ENCODE measurements at places on chromosomes 1 and 21.

- DNase-seq: peak; percentile 89
Observed at GRCh38 chr1:86757272-86757984, 53.1 kb downstream of the SH3GLB1 start.

DNA sequence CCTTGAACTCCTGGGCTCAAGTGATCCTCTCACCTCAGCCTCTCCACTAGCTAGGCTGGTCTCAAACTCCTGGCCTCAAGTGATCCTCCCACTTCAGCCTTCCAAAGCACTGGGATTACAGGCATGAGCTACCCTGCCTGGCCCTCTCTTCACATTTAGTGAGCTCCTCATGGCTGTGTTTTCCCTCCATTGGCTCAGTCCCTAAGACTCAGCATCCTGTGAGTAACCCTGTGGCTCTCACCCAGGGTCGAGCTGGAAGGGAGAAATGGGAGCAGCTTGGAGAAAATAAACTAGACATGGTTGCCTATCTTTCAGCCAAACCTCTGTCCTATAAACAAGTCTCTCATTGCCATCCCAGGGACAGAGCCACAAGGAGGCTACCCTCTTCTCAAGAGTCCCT, 17.5 kb downstream of the NCF2 start:
- no peak for DNase-seq

- DNase-seq: no peak
Observed at GRCh38 chr1:225464851-225465792, 37.3 kb upstream of the LBR start.

GRCh38 chr1:180533266-180533987, 25.3 kb upstream of the OVAAL start:
- peak; percentile 48 for DNase-seq

DNA sequence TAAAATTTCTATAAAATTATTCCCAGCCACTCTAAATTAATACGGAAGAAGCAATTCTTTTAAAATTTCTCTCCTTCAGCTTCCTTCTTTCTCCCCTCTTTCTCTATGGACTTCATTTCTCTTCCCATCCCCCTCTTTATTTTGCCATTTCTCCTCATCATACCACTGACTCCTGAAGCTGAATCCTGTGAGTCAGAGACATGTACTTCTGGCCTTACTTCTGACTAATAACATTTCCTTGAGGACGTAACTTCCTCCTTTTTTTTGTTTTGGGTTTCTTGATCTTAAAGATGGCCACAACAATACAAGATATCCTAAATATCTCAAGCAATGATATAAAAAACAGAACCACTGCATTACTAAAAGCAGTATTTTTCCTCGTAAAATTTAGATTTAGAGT, 63.6 kb upstream of the DENND1B start:
- peak; percentile 94 for DNase-seq

DNA sequence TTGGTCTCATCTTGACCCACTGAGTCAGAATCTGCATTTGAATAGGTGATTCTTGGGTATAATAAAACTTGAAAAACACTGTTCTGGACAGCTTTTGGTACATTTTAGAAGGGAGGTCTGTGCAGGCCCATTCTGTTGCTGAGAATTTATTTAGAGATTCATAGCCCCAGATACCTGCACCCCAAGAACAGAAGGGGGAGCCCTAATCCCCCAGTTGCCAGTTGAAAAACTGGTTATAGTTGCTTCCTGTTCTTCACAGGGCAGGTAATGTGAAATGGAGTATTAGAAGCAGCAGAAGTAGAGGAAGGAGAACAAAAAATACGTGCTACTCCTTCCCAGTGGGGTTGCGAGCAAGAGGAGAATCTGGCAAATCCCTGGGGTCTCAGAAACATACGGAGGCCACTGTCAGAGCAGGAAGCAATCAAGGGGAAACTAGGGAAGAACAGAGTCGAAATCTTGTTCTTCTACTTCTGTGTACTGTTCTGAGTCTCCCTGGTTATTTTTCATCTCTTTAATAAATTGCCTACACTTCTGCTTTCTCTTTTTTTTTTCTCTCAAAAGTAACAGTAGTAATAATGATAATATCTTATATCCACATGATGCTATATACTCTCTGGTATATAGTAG, 4.6 kb upstream of the CLCA2 start:
- DNase-seq: peak; percentile 41

DNA sequence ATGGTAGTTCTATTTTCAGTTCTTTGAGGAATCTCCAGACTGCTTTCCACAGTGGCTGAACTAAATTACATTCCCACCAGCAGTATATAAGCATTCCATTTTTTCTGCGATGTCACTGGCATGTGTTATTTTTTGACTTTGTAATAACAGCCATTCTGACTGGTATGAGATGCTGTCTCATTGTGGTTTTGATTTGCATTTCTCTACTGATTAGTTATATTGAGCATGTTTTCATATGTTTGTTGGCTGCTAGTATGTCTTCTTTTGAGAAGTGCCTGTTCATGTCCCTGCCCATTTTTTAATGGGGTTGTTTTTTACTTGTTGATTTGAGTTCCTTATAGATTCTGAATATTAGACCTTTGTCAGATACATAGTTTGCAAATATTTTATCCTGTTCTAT, 87.9 kb downstream of the RPS6KC1 start:
- DNase-seq: no peak

DNA sequence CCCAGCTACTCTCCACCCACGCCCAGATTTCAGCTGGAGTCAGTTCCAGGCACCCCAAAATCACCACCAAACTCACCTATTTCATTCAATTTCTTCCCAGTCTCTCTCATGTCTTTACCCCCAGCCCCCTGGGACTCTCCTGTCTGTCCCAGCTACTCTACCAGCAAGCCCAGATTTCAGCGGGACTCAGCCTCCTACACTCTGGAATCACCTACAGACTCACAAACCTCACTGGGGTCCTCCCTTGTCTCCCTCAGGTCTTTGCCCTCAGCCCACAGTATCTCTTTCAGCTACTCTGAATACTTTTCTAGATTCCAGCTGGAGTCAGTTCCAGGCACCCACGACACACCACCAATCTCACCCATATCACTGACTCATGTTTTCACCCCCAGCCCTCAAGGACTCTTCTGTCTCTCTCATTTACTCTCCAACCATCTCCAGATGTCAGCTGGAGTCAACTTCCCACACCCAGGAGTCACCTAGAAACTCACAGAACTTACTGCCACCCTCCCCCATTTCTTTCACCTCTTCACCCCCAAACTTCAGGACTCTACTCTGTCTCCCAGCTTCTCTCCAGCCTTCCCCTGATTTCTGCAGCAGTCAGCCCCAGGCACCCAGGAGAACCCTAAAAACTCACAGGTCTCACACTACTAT, 1529.3 kb upstream of the TPTE start:
- no peak for DNase-seq

DNA sequence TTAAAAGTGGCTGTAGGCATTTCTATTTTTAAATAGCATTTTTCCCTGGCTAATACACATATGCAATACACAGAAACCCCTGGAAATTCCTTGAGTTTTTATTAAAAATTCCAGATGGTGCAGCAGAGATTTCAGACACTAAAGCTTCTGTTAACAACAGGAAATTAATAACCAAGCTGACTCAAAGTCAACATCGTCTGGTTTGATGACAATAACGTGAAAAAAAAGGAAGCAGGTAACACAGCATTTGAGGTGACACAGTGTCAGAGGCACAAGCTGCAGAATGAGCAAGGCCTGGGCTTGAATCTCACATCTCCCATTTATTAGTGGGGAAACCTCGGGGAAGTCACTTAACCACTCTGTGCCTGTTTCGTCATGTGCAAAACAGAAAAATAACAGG, 64.6 kb upstream of the GJB5 start:
- no peak for DNase-seq

DNA sequence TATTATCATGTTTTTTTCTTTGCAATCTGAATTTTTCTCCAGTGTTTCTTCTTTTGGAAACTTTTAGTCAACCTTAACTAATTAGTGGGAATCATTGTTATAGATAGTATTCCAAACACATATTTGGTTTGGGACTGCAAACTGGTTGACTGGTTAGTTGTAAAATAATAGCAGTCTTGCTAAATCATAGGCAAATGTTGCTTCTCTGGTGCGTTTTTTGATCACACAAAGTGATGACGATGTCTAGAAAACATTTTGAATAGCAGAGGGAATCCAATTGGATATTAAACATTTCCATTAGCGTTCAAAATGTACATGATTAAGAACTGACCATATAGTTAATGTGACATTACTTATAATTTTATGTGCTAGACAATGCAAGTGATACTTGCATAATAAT, 4.5 kb downstream of the DNAJB4 start:
- DNase-seq: no peak

GRCh38 chr1:36081926-36082485, 1.9 kb upstream of the TEKT2 start:
- no peak for DNase-seq

- peak; percentile 10 for DNase-seq
Observed at GRCh38 chr1:61481315-61481715, 243.6 kb downstream of the TM2D1 start.

DNA sequence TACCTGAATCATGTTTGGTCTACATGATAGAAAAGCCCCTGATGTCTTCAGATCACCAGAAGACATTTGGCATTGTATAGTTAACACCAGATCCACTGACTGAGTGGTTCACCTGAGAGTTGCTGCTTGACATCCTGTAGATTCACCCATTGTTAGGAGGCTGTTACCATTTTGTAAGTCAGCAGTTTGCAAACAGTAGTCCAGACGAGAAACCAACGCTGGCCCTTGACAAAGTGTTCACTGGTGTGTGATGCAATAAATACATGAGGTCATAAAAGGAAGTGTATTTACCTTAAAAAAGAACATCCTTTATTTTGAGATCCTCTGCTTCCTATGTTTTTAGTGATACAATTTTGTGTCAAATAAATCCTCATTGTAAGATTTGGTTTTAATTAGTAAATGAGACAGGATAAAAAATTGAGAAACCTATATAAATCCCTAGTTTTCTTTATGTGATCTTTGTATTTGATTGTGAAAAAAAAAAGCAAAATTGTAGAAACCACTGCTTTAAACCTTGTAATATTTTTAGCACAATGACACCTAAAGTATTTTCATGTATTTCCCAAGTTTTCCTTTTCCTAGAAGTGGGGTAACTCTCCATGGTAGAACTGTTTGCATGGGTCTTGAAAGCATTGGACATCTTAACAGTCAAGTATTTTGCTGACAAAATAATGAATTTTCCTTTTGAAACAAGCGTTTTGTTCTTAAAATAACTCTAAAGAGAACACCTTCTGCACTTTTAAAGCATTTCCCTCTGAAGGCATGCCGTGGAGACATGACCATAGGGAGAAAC, 204.3 kb downstream of the FGGY start:
- DNase-seq: peak; percentile 61

DNA sequence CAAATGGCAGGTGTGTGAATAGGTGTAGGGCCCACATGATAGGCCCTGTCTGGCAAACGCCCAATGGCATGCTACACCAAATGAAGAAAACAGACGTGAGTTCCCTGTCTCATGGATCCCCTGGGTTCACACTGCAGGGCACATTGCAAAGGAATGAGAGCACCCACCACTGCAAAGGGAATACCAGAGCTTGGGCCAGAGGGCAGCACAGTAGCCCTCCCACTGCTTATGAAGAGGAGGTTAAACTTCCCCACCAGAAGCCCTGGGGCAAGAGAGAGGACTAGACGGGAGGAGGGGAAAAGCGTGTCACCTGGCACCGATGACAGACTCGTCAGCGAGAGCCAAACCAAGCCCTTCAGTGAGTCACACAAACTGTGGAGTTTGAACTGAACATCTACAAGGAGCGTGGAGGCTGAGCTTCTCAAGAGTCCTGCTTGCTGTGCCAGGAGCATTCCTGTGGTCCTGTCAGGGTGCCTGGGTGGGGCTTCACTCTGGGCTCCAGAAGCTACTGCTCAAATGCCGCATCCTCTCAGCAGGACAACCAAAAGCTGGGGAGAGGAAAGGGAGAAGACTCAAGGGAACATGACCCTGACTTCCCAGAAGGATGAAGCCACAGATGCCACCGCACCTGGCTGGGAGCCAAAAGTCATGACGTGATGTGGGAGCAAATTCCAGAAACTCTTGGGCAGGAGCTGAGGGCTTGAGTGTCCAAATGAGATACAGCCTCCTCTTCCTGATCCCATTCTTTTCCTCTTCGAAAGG, 61.1 kb downstream of the TOMM20 start:
- peak; percentile 83 for DNase-seq

DNA sequence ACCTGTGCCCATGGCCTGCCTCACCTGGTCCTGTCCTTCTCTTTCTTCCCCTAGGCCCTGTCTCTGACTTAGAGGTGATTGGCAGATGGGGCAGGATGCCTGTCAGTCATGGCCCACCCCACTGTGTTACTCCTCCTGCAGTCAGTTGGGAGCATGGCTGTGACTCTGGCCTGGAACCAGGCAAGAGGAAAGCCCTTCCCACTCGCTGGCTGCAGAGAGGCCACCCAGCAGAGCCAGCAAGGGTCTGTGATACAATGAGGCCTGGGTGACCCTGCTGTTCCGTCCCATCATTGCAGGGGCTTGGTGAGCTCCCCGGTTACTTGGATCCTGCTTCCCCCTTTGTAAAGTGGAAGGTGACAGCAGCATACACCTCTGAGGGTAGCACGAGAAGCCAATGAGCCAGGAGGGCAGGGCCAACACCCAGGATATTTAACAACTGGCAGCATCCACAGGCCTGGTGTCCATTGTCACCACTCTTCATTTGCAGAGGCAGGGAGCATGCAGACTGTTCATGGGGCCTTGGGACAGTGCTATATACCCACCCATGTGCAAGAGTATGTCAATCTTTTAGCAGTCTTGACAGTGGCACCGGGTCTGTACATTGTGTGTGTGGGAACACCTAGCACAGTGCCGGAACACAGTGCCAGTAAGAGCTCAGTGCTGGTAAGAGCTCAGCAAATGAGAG, 191.0 kb upstream of the C1orf174 start:
- no peak for DNase-seq

DNA sequence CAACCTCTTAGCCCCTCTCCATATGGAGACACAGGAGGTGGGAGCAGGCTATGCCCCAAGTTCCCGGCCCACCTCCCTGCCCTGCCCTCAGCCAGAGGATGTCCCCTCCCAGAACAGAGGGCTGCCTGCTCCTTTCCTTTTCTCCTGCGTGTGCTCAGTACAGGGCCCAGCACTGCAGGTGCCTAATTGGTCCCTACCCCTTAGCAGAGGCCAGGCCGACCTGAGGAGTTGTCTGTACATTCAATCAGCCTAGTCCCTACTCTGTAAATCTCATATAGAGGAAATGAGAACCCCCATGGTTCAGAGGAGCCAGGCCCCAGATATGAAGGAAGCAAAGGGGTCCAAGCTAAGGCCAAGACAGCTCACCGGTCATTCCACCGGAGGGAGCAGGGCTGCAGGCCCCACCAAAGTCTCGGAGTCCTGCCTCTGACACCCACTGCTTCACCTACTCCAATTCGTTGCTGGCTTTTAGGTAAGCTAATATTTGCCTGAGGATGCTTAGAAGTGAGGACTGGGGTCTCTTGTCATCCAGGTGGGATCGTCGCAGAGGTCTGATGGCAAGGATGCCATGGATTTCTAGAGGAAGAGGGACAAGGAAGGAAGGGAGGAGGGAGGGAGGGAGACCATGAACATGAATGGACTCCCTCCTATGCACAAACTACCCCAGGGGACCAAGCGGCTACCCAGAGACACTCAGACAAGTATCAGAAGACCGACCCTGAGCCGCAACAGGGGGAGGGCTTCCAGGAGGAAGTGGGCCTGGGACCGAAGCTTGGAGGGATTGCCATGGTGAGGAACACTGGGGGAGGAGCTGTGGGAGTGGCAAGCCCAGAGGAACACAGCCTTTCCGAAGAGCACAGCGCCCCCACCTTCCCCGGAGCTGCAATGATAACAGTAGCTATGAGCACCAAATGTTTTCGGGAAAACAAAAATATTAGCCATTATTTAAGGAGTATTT, 30.4 kb upstream of the FOXO6 start:
- no peak for DNase-seq

Measured in inflammatory macrophage treated with lipopolysaccharide for 4 hours (primary cell).